ENCODE measurements at places on chromosomes 4 and X. TPM values are rescaled to one million over a fixed set of nuclear protein-coding genes. Genes with fewer than 3 reads are reported as not detected.
A peak's percentile ranks its signal among the peaks of the same experiment; 100 is the strongest.

GRCh38 chrX:152926923-152927322 lies 29.1 kb downstream of the ZNF185 start:
- DNase-seq, result no peak

DNA sequence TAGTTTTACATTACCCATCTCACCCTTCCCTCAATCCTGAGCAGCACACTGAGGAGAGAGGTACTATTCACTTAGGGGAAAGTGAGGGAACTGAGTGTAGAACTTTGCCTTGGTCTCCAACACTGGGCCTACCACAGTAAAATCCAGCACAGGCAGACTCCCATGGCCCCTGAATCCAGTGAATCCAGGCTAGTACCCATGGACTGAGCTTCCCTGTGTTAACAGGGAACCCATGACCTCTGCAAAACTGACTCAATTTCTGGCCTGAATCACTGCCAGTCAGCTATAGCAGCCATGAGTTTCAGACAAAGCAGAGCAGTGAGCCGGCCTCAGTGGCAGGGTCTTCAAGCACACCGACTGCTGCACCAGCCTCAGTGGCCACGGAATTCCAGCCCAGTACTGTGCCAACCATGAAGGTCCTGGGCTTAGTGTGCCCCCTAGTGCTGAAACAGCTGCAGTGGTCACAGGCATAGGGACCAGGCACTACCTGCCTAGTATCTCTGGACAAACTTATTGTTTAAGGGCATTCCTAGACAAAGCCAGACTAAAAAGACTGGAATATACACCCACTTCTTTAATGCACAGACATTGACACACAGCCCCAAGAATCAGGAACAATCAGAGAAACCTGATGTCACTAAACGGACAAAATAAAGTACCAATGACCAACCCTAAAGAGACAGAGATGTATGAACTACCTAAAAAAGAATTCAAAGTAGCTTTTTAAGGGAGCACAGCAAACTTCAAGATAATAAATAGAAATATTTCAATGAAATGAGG lies 127.4 kb upstream of the RPL34 start:
- DNase-seq, result peak; percentile 26

- DNase-seq, result no peak
Measured at GRCh38 chr4:56701644-56702043, 20.5 kb upstream of the HOPX start.

GRCh38 chr4:141802333-141802732 lies 165.9 kb downstream of the IL15 start:
- peak; percentile 7 for DNase-seq

DNA sequence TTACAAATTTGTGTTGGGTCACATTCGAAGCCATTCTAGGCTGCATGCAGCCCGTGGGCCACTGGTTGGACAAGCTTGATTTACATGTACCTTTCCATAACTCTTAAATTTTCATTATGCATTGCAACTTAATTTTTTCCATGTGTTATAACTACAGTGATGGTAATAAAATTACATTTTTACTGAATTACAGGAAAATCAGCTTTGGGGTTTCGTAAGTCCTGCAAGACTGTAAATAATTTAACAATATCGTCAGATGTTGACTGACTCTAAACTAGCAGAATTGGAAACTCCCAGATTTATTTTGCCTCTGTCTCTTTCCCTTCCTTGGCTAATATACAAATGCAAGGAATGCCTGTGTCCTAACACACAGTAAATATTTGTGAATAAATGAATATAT lies 88.0 kb upstream of the RAPGEF2 start:
- no peak for DNase-seq

DNA sequence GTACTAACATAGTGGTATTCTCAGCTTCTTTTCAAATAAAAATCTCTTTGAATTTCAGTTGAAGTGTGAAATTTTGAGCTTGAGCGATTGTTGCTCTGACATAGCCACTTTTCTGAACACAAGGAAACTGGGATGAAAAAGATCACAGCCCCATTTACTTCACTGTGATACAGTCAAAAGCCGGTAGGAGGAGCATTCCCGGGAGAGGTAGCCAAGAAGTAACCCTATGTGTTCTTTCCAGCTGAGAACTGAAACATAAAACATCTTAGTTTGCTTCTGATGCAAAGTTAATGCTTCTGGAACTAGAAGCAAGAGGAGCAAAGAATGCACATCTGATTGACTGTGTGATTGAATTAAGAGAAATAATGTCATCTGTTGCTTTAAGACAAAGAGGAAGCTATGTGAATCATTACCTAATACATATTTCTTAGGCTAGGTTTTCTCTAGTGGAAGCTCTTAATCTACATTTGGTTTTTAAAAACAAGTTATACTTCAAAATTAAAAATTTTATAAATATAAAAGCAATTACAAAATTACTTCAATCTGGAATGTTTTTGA lies 88.3 kb upstream of the UNC5C start:
- no peak for DNase-seq

The ING2 gene
- total RNA-seq, result 10.1 TPM

The CFP gene
- 0.74 TPM for total RNA-seq

DNA sequence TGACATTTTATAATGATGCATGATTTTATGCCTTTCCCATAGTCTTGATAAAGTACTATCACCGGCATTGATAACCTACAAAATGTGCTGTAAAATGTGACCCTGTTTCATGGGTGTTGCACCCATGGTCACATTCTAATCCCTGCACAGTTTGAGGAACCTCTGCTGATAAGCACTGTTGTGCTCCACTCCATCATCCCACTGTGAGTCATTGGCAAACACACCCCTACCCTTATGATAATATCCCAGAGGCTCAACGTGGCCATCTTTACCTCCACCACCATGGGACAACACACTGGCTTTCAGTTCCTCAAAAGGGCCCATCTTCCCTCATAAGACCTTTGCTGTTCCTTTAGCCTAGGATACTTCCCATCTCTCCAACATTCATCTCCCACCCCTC lies 32.0 kb upstream of the SGMS2 start:
- DNase-seq, result no peak

The TRPC5OS gene
- not detected for total RNA-seq

GRCh38 chrX:114964374-114964773 lies 53.0 kb downstream of the IL13RA2 start:
- no peak for DNase-seq

DNA sequence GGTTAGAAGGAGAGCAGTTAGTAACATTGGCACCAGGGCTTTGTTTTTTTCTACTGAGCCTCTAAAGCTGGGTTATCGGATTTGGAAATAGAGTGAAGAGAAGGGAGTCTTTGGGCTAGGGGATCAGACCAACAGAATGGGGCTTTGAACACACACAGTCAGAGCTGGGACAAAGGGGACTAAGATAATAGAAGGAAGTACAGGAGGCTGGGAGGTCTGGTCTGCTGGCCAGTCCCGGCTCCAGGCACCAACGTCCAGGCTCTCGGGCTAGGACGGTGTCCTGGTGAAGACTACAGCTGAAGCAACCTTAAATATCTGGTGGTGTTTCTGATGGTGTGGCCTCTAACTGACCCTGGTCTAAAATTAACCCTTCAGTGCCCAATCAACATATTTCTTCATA lies 57.5 kb downstream of the HHIP start:
- DNase-seq, result no peak

DNA sequence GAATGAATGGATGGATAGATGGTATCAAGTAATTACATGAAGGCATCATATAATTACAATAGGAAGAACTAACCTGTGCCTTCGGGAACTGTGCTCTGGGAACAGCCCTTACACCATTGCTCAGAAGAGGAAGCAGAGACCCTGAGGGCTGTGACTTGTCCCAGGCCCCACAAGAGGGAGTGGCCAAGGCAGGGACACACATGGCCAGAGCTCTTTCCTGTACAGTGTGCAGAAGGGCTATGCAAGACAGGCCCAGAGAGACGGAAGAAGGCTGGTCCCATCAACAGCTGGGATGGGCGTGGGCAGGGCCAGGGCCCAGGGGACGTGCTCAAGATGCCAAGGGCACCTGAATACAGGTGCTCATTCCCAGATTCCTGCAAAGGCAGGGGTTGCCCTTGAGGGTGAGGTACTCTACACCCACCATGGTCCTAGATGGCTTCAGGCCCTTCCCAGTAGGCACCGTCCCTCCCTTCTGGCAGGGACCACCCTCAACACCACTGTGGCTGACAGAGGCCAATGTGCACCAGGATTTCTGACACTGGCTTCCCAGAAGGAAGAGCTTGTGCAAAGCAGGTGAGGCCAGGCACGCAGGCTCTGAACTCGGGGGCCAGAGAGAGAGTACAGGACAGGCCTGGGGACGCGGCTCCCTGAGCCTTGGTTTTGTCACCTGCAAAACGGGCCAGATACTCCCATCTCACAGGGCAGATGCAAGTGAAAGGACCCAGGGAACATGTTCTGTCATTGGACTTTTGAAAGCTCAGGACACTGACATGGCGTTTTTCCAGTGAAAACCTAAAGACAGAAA lies 1.7 kb downstream of the EVC2 start:
- DNase-seq, result peak; percentile 12
